ENCODE measurements at places on chromosomes 2 and 18.
A peak's percentile ranks its signal among the peaks of the same experiment; 100 is the strongest.

DNA sequence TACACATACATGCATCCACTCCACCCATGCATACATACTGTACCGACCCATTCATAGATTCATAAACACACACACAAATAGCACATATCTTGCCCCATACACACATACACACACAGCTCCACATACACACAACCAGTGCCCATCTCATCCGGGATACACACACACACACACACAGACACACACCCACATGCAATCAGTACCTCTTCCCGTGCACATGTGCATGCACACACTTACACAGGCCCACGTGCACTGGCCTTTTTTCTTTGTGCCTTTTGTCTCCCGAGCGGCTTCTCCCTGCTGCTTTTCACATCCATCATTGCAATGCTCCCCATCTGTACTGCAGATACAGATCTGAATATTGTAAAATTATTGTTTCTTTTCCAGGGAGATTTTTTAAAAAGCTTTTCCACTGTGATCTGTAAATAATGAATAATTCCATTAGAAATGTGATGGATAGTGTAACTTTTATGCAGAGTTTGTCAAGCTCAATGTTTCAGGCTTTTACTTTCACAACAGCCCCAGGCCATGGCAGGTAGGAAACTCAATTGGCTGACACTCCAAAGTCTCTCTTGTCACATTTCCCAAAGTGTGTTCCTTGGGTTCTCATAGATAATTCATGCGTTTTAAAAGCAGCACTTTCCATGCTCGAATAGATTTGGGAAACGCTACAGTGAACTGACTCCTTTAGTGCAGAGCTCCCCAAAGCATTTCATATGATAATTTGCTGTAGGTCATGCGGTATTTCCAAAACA, 393.5 kb downstream of the CTNNA2 start:
- no peak for DNase-seq

DNA sequence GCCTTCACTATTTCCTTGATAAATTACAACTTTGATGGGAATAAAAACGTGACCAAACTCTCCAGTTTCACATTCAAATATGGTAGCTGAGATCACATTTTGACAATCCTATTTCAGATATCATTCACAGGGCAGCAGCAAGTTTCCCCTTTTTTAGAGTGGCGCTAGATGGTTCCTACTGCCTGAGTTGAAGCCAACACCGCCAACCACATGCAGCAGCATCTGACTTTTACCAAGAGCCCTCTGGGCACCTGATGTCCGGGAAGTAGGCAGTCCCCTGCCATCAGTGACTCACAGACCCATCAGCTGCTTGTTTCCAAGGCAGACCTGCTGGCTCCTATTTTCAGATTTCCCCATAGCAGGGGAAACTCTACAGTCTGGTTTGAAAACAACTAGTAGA, 4.0 kb upstream of the MREG start:
- peak; percentile 54 for DNase-seq

DNA sequence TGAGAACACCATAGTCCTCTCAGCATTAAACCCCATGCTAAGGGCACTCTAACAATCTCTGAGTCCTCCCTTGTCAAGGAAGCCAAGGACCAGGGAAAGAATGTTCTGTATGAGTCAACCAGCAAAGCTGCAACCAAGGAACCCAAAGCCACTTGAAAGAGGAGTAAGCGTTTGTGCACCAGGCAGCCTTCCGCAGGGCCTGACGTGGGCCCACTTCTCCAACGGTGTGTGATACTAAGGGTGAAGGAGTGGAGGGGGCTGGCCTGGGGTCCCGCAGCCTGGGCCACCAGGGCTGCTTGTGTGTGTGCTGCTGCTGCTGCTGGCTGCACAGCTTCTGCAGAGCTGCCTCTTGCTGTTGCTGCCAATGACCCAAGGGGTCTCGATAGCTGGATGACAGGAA, 30.1 kb upstream of the GALNT14 start:
- DNase-seq = no peak

DNA sequence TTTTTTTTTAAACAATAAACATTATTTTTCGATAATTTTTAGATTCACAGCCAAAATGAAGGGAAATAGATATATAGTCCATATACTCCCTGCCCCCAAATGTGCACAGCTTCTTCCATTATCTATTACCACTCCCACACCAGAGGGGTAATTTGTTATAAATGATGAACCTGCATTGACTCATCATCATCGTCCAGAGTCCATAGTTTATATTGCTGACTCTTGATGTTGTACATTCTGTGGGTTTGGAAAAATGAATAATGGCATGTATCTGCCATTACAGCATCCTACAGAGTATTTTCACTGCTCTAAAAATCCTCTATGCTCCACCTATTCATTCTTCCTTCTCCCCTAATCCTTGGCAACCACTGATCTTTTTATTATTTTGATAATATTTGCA, 121.5 kb downstream of the LTBP1 start:
- DNase-seq = no peak
